ENCODE measurements at places on chromosomes 3 and 15.

DNA sequence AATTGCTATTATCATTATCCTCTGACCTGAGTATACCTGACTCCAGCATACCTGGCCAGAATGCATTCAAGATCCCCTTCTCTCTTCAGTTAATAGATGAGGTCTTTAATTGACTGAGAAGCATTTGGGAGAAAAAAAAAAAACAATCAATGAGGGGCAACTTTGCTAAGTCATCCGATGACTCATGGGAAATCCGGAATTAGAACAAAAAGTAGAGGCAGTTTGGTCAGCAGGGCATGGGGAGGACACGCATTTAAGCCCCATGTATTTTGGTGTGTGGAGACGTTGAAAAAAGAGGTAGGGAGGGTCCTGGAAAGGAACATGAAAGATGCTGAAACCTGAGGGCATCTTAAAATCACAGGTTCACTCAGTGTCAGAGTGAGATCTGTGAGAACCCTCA lies 256.2 kb downstream of the RORA start:
- DNase-seq, result no peak

GRCh38 chr3:65907232-65908130 lies 131.2 kb downstream of the MAGI1 start:
- DNase-seq, result no peak

GRCh38 chr3:40196966-40197365 lies 112.5 kb upstream of the EIF1B start:
- no peak for DNase-seq

DNA sequence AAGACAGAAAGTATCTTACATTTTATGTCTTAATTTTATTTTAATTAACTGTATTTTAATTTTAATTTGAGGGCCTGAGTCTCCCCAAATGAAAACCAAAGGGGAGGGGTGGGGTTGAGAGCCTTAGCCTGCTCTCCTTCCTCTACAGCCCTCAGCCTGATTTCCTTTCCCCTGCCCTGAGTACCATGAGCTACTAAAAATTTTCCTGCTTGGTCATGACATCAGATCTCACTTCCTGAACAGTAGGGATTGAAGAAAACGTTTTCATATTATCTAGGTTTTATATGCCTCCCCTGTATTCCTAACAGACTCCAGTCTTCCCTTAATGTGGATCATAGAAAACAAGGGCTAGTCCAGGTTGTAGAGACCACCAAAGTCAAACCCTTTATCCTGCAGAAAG lies 133.9 kb downstream of the MYLK start:
- no peak for DNase-seq

- no peak for DNase-seq
Observed at GRCh38 chr3:50714946-50715345, 40.2 kb downstream of the DOCK3 start.
